Naive thymus-derived CD8-positive, alpha-beta T cell (primary cell): ENCODE measurements at places on chromosomes 12 and 14. TPM values are rescaled to one million over a fixed set of nuclear protein-coding genes. Genes with fewer than 3 reads are reported as not detected.

Gene CELA1
- 9.8 TPM for polyA plus RNA-seq

Gene CLECL1
- polyA plus RNA-seq: 0.35 TPM

Gene E2F7
- polyA plus RNA-seq: not detected

Gene SERPINA12
- not detected for polyA plus RNA-seq

Gene KRT77
- not detected for polyA plus RNA-seq

Gene GZMB
- polyA plus RNA-seq: 3.3 TPM

Gene TSPAN19
- not detected for polyA plus RNA-seq

Gene TEX52
- not detected for polyA plus RNA-seq

Gene OR4E2
- not detected for polyA plus RNA-seq

Gene LUM
- not detected for polyA plus RNA-seq

Gene IFT81
- 0.82 TPM for polyA plus RNA-seq

Gene DPPA3
- polyA plus RNA-seq: not detected

Gene PROX2
- 0.22 TPM for polyA plus RNA-seq

Gene CRIP2
- 21.1 TPM for polyA plus RNA-seq

Gene GUCY2C
- polyA plus RNA-seq: not detected

Gene HHIPL1
- not detected for polyA plus RNA-seq

Gene TAS2R7
- polyA plus RNA-seq: not detected

Gene KRT82
- polyA plus RNA-seq: not detected
